ENCODE measurements at places on chromosomes 3 and 15. TPM values are rescaled to one million over a fixed set of nuclear protein-coding genes. Genes with fewer than 3 reads are reported as not detected.

FBXO40 gene
- not detected for total RNA-seq

GRM7 gene
- not detected for total RNA-seq

KBTBD13 gene
- total RNA-seq: not detected

ACTRT3 gene
- 0.49 TPM for total RNA-seq

TERC gene
- total RNA-seq: 10.5 TPM

ANKRD63 gene
- not detected for total RNA-seq

CD200 gene
- total RNA-seq: 0.67 TPM

ZNF80 gene
- 5.5 TPM for total RNA-seq

ESYT3 gene
- total RNA-seq: 0.23 TPM
